NAMALWA (cell line): ENCODE measurements at places on chromosomes 12 and 14.

DNA sequence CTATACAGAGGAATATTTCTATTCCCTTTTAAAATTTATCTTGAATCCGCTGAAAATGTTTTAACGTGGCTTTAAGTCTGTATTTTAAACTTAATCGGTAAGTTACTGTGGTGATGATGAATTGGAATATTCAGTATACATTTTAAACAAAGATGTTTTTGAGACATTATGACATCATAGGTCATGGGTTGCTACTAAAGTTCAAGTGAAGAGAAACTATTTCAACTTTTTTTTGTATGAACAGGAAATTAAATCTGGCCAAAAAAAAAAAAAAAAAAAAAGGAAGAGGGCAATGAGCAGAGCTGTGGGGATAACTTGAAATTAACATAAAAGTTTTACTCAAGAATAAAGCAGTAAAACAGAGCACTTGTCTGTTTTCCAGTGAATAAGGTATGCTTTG, 109.0 kb downstream of the PLEKHA5 start:
- no peak for DNase-seq

DNA sequence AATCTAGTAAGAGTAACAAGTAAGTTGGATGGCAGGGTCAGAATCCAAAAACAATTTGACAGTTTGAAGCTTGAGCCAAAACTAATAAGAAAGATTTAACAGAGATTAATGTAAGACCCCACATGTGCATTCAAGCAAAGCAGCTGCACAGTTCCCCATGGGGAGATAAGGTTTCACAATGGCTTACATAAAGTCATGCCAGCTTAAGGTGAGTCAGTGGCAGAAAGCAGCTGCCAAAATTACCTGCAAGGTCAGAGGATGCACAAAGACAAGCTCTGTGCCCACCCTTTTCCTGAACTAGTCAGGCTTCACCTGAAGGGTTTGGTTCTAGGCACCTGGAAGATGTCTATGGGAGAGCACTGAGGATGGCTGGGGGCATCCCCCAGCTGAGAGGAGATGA, 36.6 kb upstream of the KRT77 start:
- DNase-seq: no peak

DNA sequence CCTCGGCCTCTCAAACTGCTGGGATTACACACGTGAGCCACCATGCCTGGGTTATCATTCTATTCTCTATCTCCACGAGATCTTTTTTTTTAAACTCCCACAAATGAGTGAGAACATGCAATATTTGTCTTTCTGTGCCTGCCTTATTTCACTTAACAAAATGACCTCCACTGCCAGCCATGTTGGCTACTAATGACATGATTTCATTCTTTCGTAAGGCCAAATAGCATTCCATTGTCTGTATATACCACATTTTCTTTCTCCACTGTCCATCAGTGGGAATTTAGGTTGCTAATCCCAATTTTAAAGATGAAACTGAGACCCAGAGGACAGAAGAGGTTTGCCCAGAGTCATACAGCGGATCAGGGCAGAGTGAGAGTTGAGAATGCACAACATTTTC, 10.9 kb upstream of the TRPV4 start:
- no peak for DNase-seq

GRCh38 chr12:89334548-89335169, 17.6 kb downstream of the DUSP6 start:
- DNase-seq: no peak

DNA sequence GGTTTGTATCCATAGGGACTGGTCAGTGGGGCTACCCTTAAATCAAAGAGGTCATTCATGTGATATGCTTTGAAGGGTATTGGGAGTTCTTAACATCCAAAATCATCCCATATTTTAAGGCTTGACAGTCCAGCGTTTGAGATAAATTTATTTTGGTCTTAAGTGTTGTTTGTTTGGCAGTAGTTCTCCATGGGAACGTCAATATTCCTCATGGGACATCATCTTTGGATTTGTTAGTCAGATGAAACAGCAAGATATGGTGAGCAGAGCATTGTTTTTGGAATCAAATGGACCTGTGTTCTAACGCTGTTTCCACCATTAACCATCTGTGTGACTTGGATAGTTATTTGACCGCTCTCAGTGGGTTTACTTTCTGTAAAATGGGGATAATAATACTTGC, 45.9 kb upstream of the GSG1 start:
- no peak for DNase-seq

GRCh38 chr14:52827426-52827825, 36.0 kb upstream of the GNPNAT1 start:
- no peak for DNase-seq

DNA sequence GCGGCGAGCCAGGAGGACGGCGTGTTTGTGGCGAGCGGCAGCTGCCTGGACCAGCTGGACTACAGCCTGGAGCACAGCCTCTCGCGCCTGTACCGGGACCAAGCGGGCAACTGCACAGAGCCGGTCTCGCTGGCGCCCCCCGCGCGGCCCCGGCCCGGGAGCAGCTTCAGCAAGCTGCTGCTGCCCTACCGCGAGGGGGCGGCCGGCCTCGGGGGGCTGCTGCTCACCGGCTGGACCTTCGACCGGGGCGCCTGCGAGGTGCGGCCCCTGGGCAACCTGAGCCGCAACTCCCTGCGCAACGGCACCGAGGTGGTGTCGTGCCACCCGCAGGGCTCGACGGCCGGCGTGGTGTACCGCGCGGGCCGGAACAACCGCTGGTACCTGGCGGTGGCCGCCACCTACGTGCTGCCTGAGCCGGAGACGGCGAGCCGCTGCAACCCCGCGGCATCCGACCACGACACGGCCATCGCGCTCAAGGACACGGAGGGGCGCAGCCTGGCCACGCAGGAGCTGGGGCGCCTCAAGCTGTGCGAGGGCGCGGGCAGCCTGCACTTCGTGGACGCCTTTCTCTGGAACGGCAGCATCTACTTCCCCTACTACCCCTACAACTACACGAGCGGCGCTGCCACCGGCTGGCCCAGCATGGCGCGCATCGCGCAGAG, 873 bp downstream of the PLXNC1 start:
- DNase-seq: no peak

- DNase-seq: no peak
These were observed 51.6 kb upstream of the ATP2A2 start for GRCh38 chr12:110229409-110229808.

GRCh38 chr14:102377696-102378095, 15.0 kb downstream of the TECPR2 start:
- no peak for DNase-seq

DNA sequence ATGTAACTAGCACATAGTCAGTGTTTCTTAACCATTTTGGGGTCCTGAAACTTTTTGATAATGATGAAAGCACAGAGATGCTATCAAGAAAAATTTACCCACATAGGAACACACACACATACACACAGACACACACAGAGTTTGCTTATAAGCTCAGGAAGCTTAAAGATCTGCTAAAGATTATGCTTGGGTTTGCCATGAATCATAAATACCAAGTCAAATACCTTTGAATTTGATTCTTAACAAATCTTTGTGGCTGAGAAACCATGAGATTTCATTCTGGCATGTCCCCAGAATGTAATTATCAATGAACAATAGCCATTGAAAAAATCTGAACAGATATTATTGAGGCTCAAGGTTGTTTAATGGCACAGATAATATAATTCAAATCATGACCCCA, 89.2 kb downstream of the NTS start:
- DNase-seq: no peak

- DNase-seq: no peak
These were observed 33.9 kb upstream of the FAM222A start for GRCh38 chr12:109679501-109680263.

DNA sequence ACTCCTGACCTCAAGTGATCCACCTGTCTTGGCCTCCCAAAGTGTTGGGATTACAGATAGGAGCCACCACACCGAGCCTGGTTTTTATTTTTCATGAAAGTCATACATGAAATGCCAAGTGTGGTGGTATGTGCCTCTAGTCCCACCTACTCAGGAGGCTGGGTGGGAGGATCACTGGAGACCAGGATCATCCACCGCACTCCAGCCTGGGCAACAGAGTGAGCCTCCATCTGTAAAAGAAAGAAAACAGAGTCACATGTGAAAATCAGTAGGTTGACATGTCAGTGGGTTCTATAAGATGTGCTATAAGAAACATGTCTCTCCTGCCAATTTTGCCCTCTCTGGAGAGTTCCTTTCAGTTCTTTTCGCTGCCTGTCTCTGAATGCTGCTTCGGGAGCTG, 28.2 kb downstream of the ANKRD9 start:
- DNase-seq: no peak

DNA sequence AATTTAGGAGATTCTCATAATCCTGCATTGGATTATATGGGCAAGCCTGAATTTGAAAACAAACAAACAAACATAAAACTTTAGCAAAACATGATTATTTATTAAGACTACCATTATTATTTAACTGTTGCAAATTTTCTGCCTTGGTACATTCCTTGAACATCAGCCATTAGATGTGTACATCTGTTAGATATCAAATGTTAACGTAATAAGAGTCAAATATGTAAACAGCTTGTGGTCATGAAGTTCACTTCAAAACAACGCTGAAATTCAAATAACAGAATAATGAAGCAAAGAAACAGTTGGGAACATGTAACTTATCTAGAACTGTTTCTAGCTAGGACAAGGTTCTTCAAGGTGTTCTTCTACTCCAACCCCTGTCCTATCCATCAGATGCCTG, 14.3 kb upstream of the TMX1 start:
- no peak for DNase-seq
